ENCODE measurements at places on chromosomes 12 and 14.

DNA sequence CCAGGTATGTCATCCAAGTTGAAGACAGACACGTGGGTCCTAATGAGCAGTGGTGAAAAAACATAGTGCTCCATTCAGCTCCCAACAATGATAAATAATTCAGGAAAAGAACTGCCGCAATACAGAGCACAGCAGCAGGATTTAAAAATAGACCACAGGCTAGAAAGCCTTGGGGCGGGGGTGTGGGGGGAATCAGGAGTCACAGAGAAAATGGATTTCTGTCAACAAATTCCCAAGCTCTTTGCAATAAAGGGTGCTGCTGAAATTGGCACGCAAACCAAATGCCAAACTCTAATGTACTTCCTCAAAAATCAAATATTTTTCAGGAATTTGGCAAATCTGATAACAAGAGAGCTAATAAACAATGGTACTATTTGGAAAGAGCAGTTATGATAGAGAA lies 58.6 kb downstream of the R3HDM2 start:
- no peak for DNase-seq

- no peak for DNase-seq
Observed at GRCh38 chr12:32332446-32332845, 66.9 kb upstream of the FGD4 start.

- DNase-seq, result no peak
Observed at GRCh38 chr12:50625029-50625925, 120.5 kb downstream of the DIP2B start.

- DNase-seq, result no peak
Observed at GRCh38 chr14:31945701-31946100, 131.4 kb upstream of the ARHGAP5 start.

GRCh38 chr12:107632246-107632645 lies 53.4 kb upstream of the PWP1 start:
- no peak for DNase-seq

- no peak for DNase-seq
Observed at GRCh38 chr12:76927170-76927784, 48.5 kb upstream of the CSRP2 start.

DNA sequence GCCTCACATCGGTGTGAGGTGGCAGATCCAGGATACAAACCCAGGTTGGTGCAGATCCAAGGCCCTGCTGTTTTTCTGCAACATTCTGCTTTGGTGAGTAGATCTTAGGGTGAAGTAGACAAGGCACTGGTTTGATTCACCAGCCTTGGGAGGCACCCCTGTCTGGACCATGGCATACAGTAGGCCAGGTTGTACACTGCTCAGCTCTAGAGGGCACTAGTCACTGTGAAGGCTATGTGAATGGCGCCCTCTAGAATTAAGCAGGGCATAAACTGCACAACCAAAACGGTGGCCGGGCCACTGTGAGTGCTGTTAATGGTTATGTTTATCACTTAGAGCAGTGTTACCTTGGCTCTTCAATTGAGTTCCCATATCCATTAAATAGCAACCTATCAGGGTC lies 280.6 kb upstream of the PWP1 start:
- peak; percentile 20 for DNase-seq

GRCh38 chr12:101695706-101696105 lies 1.7 kb upstream of the CHPT1 start:
- DNase-seq, result no peak

DNA sequence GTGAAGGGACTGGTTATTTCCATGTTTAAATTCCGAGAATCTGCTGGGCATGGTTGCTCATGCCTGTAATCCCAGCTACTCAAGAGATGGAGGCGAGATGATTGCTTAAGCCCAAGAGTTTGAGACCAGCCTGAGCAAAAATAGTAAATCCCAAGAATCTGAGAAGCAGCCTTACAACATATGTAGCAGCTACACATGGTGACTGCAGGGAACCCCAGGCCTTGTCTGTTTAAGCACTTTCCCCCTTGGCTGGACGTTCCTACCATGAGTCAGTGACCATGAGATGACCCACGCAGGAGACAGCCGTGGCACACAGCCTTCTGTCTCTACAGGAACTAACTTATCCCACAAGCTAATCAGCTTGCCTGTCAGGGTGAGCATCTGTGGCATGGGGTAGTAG lies 5.5 kb upstream of the SLC24A4 start:
- no peak for DNase-seq

DNA sequence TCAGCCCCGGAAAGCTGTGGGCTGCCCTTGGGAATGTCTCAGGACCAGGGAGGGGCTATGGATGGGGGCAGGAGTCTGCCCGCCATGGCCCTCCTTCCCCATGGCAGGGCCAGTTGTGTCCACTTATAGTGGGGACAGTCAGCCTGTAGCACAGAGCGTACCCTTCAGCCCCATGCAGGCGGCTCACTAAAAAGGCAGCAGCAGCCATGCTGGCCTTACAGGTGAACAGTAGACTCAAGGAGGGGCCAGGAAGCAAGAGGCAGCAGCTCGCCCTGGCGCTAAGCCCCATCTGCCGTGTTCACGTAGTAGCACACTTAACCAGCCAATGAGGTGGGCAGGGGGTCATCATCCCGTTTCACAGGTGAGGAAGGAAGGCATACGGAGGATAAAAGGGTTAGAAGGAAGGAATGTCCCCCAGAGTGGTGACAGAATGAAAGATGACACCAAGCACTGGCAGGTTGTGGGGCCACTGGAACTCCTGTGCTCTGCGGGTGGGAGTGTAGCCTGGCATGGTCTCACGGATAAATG lies 52.7 kb downstream of the FAM222A start:
- DNase-seq, result no peak

DNA sequence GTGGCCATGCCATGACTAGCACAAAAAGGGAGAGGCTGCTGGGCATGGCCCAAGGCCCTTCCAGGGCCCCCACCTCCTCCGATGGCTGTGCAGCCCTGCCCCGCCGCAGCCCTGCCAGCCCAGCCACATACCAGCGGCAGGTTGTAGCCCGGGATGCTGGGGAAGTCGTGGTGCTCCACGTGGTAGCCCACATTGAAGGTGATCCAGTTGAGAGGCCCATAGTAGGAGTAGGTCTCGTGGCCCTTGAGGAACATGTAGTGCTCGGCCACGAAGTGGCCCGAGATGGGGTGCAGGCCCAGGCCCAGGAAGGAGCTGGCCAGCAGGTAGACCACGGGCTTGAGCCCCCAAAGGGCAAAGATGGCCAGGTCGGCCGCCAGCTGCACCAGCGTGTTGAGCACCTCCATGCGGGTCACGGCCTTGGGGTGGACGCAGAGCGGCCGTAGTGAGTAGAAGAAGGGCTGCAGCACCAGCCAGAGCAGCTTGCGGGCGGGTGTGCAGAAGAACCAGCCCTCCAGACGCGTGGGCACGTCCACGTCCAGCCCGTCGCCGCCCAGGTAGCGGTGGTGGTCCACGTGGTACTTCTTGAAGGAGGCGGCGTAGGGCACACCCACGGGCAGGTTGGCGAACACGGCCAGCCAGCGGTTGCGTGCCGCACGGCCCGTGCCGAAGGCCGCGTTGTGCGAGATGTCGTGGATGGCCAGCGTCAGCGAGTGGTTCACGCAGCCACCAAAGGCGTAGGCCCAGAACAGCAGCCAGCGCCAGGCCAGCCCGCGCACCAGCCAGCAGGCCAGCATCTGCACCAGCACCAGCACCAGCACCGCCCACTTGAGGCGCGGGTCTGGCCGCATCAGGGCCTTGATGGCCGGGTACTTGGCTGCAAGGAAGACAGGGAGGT lies 10.4 kb downstream of the DEGS2 start:
- no peak for DNase-seq

DNA sequence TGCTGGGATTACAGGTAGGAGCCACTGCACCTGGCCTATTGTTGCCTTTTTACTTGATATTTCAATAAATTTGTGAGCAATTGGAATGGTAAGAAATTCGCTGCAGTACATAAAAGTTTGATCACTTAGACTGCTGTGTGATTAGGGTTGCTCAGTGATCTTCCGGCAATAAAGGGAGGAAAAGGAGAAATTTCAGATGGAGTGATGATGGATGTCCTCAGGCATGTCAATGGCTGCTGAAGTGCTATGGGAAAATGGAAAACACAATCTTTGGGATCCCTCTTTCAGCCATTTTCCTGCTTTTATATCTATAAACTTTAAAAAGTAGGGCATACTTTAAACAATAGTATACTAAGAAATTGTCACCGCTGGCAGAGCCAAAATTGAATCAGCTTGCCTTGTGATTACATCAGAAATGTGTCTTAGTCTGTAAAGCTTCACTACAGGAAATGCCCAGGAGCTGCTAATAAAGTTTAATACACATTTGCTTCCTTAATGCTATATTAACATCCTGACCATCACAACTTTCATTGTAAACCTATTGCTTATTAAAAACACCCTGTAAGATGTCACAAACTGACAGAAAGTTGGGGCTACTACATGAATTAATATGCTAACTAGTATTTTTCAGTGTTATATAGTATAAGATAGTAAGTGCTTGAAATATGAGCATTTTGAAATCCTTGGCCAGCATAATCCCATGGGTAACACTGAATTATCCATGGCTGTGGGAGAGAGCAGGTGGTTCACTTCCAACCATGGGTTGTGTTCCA lies 13.7 kb upstream of the FBXL14 start:
- DNase-seq, result no peak

DNA sequence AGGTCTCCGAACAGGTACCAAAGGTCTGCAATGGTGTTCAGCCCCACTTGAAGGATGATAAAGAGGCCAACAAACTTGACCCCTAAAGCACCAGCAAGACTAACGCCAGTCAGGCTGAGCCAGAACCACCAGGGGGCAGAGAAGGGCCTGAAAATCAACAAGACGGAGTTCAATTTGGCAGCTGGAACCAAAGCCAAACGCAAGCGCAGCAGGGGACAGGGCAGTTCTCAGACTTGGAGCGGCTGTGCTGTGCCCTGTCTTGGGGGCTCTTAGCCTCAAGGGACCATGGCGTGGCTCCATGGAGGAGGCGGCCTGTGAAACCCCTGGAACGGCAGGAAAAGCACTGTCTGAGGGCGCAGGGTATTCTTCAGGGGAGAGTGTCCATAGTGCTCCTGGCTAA lies 19.6 kb downstream of the POMT2 start:
- peak; percentile 40 for DNase-seq

GRCh38 chr12:4591180-4591687 lies 29.2 kb downstream of the DYRK4 start:
- no peak for DNase-seq

DNA sequence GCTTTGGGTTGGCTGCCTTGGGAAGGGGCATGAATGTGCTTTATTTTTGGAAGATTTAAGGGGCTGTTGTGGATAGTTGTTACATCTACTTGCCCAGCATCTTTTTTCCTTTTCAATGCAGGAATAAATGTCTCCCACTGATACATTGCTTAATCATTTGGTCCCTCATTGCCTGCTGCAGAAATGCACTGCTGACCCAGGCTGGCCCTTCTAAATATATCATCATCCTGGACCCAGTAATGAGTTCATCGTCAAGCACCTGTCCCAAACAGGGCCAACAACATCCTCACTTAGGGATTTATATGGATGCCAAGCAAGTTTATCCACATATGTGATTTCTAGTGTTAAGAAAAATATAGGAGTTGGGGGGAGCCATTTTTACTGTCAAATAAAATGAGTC lies 67.2 kb downstream of the ASCL1 start:
- DNase-seq, result no peak

GRCh38 chr12:22047494-22047893 lies 1.5 kb downstream of the CMAS start:
- DNase-seq, result no peak

DNA sequence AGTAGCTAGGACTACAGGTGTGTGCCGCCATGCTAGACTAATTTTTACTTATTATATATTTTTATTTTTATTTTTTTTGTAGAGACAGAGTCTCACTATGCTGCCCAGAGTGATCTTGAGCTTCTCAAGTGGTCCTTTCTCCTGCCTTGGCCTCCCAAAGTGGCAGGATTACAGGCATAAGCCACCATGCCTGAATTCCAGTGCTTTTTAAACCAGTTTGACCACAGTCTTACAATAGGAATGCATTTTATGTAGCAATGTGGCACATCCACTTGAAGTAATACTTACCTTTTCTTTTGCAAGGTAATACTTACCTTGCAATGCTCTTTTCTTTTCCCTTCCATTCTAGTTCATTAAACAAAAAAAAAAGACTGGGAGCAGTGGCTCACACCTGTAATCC lies 38.0 kb upstream of the CPM start:
- DNase-seq, result no peak

DNA sequence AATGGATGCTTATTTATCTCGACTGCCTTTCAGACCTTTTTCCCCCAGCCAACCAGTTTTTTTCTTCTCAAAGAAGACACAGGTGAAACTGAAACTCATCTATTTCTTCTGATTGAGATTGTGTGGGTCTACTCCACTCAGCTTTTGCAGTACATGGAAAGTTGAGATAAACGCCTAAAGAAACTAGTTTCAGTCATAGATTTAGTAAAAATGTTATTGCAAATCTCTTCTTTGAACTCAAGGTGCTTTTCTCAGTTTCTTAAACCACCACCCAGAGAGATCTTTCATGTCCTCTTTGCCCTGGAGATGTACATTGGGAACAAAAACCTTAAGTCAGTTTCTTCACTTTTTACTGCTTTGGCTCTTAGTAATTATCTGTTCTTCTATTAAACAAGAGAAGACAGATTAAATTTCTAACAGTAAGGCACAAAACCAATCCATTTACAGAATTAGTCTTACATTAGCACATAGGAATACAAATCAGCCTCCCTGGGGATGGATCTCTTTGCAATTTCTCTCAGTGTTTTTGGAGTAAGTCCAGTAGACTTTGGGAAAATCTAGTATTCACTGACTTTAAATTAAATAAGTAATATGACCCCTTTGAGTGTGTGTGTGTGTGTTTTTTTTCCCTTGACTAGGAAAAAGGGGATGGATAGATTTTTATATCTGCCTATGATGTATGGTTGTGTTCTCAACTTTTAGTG lies 11.6 kb downstream of the FBXW8 start:
- no peak for DNase-seq

DNA sequence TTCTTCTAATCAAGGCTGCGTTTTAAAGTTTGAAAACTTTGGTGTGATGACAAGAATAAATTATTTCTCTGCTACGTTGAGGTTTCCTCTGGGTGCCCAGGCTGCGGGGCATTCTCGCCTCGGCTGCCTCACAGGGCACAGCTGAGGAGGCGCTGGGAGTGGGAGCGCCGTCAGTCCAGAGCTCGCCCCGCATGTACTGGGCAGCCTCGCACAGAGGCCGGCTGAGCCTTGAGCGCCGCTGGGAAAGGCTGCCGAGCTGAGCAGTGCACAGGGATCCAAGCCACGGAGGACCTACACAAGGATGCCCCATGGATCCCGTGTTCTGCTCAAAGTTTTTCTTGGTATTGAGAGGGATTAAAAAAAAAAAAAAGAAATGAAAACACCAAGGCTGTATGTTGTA lies 11.6 kb downstream of the RFX4 start:
- DNase-seq, result no peak

GRCh38 chr12:91413581-91414546 lies 231.2 kb upstream of the DCN start:
- DNase-seq, result no peak

DNA sequence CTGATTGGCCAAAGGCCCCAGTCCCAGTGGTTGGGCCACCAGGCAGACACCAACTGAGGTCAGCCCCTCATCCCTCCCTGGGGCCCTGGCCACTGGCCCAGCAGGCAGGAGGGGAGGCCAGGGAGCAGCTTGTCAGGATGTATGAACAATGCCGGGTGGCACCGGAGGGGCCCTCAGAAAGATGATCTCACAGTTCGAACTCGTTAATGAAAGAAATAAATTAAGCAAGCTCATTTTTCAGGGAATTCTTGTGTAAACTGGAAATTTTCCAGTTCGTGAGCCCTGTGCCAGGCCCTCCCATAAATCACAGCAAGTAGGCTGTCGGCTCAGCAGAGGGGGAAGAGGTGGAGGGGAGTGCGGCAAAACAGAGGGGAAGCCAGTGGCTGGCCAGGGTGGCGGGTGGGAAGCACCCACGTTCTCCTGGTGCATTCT lies 177.0 kb upstream of the VASH1 start:
- no peak for DNase-seq
